Eye (tissue), 1 donor: ENCODE measurements at places on chromosomes 6 and 20.
A peak's percentile ranks its signal among the peaks of the same experiment; 100 is the strongest.

DNA sequence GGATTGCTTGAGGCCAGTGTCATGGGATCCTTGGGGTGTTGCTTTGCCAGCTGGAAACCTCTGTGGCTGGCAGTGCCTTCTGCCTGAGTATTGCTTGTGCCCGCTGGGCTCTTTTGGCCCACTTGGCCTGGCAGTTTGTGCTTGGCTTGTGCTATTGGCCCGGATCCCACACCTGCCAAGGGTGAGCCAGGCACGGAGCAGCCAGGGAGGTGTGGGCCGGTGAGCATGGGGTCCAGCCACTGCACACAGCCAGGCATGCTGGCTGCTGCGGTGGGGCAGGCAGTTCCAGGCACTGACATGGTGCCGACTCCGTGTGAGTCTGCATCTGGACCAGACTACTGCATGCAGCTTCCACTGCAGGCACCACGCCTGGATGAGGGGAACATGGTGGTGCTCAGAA lies 62.5 kb upstream of the SYNCRIP start:
- no peak for DNase-seq

- DNase-seq, result no peak
These were observed 66.9 kb downstream of the EFCAB8 start for GRCh38 chr20:32925481-32926196.

GRCh38 chr20:61349447-61350165 lies 97.5 kb downstream of the CDH4 start:
- no peak for DNase-seq

DNA sequence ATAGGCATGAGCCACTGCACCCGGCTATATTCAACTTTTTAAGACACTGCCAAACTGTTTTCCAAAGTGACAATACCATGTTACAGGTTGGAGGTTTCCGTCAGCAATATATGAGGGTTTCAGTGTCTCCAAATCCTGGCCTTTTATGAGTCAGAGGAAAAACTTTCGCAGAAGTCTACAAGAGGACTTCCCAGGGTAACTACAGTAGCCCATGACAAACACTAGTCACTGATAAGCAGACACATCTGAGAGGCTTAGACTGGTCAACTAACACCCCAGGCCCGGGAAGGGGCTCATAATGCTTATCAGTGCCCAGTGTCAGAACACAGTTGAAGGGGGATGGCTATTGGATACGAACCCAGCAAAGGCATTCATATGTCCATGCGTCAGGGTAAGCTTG lies 85.4 kb downstream of the SOX4 start:
- DNase-seq, result no peak

DNA sequence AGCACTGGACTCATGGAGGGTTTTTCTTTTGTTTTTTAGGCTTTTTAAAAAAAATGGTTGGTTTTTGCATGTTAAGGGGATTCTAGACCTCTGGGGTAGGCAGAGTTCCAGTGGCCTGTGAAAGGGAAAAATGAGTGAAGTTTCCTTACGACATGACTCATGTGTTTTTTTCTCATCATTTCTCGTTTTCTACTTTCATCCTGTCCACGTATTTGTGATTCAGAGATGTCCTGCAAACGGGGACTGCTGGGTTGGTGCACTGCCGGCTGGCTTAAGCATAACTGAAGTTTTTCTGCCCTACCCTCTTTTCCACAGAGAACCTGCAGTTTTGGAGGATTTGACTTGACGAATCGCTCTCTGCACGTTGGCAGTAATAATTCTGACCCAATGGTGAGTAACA lies 182.3 kb downstream of the SASH1 start:
- DNase-seq, result no peak

- peak; percentile 12 for DNase-seq
These were observed 267.2 kb downstream of the ADGRG6 start for GRCh38 chr6:142568857-142569597.

DNA sequence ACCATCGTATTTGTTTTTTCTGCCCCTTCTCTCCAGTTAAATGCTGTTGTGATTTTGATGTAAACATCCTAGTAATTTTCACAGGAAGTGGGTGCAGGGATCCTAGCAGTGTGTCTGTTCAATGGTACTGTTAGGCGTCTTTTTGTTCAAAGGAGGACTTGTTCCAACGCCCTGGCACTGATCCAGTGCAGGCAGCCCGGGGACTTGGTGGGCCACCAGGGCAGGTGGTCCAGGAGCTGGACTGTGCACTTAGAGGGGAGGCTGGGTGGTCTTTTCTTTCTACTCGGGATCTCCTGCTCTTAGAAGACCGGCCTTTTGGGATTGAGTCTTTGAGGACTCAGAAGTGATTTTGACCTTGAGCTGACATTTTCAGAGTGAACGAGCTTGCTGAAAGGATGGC lies 41.1 kb upstream of the NKX2-2 start:
- no peak for DNase-seq

GRCh38 chr20:8523684-8524083 lies 391.6 kb downstream of the PLCB1 start:
- DNase-seq, result peak; percentile 33

DNA sequence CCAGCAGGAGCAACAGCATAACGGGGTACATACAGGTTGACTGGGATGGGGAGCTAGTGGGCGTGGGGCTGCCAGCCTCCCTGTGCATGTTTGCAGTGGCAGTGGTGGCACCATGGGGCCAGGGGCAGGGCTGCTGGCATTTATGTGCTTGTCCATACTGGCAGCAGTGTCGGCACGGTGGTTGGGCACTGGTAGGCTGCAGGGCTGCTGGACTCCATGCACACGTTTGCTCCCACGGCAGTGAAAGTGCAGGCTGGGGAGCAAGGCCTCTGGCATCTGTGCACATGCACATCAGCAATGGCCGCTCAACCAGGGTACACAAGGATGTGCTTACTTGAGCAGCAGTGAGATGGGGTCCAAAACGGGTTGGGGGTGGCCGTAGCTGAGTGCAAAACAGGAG lies 159.5 kb upstream of the KHDRBS2 start:
- no peak for DNase-seq

DNA sequence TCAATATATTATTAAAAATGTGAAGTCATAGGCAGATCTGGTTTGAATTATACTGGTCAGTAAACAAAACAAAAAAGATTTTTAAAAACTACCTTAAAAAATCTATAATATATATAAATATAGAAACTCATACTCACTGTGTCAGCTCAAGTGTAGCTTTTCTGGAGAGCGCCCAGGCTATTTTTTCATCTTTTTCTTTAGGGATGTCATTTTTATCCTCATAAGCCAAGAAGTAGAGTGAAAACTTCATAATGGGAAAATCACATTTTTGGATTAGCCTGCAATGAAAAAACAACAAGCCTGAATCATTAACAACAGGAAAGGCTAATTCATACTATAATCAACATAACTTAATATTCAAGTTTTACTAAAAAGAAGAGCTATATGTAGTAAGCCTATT lies 18.7 kb downstream of the GLO1 start:
- no peak for DNase-seq

GRCh38 chr6:92050216-92050615 lies 1369.1 kb downstream of the EPHA7 start:
- no peak for DNase-seq

GRCh38 chr6:43355862-43356590 lies 13.4 kb downstream of the ZNF318 start:
- peak; percentile 5 for DNase-seq

DNA sequence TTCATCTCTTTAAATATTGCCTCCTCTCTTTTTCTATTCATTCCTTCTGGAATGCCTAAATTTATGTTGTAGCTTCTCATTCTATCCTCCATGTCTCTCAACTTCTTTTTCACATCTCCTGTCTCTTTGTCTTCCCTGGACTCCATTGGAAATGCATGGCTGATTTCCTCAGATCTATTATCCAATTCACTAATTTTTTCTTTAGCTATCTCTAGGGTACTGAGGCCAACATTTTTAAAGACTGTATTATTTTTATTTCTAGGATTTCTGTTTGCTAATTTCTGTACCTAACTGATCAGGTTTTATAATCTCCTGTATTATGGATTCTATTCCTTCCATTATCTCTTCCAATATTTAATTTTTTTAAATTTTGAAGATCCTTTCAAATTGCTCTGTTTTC lies 37.4 kb downstream of the MDGA1 start:
- no peak for DNase-seq
